Hindlimb muscle (tissue), 1 donor: ENCODE measurements at places on chromosomes 6 and 20.
A peak's percentile ranks its signal among the peaks of the same experiment; 100 is the strongest.

- no peak for DNase-seq
These were observed 41.4 kb downstream of the HLA-F start for GRCh38 chr6:29764422-29765196.

GRCh38 chr6:39320363-39320984 is 2.0 kb downstream of the KCNK16 start:
- DNase-seq, result no peak

DNA sequence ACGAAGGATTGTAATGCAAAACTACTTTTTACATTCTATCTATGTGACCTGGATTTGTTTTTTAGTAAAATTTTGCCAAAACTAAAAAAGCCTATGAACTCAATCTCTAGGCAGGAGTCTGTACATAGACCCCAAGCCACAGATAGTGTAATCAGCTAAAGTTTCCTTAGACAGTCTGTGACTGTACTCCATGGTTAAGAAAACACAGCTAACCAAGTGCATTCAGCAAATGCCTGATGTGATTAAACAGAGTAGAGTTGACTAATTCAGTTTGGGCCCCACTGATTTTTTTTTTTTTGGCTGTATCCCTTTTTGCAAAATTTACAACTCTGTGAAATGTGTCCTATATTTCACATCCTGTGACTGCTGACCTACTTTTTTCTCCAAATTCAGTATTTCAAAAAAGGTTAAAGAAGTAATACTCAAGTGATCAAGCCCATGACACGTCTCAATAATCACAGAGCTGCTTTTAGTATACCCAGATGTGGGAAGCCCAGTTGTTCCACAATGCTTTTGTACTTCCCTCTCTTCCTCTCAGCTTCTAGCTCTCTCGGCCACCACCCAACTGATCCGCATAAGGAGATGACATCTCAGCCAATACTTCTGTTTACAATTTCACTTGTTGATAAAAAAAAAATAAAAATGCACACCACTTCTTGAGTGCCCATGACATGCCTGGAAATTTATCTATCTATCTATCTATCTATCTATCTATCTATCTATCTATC is 108.8 kb upstream of the TBX18 start:
- no peak for DNase-seq

- DNase-seq, result no peak
These were observed 2.0 kb upstream of the GRM1 start for GRCh38 chr6:146026873-146027272.

GRCh38 chr6:49543087-49543858 is 7.2 kb upstream of the C6orf141 start:
- no peak for DNase-seq

- no peak for DNase-seq
These were observed 43.2 kb upstream of the SRF start for GRCh38 chr6:43127877-43128276.

GRCh38 chr6:131923356-131923755 is 27.8 kb downstream of the CCN2 start:
- DNase-seq, result no peak

DNA sequence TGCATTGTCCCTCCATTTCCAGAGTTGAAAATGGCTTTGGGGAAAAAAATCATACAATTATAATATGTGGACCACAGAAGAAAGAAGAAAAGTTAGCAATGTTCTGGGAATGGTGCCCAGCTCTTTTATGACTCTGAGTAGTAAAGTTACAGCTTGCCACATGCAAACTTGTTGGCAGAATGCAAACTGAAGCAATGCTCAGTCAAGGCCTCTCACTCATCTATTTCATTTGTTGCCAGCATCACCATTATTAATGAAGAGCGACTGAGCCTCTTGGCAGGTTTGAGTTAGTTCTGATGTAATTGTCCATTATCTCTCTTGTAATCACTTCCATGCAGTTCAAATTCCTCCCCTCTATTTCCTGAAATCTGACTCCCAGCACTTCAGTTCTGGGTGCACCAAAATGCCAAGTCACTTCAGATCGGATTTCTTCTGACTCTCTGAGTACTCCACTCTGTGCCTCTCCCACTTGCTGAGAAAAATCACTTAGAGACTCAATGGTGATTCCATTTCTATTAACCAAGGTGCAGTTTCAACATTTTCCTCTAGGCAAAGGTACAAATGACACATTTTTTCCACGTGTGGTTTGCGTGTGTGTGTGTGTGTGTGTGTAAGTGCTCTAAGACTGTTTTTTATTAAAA is 154.4 kb upstream of the STMND1 start:
- DNase-seq, result peak; percentile 86

DNA sequence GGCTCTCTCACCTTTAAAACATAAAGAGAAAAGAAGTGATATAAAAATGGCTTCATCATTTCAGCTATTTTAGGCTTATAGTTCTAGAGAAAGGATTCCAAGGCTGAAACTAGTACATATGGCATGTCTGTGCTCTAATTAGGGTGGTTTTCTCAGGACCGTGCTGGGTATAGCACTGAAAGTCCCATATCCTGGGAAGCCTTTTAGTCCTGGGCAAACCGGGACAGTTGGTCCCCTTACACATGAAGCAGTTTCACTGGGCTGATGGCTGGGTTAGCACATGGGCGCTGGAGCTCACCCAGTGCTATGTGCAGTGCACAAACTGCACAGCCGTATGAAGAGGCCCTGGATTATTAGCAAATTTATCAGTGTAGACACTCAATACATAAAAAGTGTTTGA is 110.5 kb downstream of the SGK1 start:
- no peak for DNase-seq

DNA sequence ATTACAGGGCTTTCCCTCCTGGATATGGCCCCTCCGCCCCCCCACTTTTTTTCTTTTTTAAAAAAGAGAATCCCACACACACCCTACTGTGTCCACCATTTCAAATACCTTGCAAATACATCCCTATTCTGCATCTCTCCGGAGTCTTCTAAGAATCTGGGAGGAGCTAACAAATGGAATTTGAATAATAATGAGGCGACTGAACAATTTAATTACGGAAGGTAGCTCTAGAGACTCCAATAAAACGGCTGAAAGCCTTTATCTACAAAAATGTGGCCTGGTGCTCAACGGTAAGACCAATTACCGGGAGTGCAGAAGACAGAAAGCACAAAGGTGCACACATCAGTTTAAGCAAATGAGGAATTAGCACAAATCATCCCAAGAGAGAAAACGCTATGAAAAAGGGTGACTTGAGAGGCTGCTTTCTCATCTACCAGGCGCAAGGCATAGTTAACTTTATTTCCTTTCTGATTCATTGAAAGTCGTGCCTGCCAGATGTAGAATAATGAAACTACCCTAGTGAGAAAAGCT is 1.8 kb downstream of the RRAGD start:
- no peak for DNase-seq

GRCh38 chr6:107293350-107293749 is 166.0 kb downstream of the PDSS2 start:
- DNase-seq, result no peak

GRCh38 chr20:5996765-5997164 is 46.3 kb downstream of the MCM8 start:
- no peak for DNase-seq

GRCh38 chr6:3575166-3575565 is 118.3 kb upstream of the SLC22A23 start:
- no peak for DNase-seq

- no peak for DNase-seq
These were observed 267.1 kb downstream of the TENT5A start for GRCh38 chr6:81485395-81485794.

GRCh38 chr6:166952121-166952520 is 4.2 kb downstream of the RNASET2 start:
- DNase-seq, result no peak

DNA sequence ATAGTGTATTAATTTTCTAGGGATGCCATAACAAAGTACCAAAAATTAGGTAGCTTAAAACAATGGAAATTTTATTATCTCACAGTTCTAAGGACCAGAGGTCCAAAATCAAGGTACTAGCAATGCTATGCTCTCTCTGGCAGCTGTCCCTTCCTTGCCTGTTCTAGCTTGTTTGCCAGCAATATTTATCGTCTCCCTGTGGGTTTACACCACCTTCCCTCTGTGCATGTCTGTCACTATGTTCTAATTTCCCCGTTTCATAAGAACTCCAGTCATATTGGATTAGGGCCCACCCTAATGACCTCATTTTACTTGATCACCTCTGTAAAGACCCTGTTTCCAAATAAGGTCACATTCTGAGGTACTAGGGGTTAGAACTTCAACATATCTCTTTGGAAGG is 217.2 kb downstream of the IBTK start:
- DNase-seq, result no peak

DNA sequence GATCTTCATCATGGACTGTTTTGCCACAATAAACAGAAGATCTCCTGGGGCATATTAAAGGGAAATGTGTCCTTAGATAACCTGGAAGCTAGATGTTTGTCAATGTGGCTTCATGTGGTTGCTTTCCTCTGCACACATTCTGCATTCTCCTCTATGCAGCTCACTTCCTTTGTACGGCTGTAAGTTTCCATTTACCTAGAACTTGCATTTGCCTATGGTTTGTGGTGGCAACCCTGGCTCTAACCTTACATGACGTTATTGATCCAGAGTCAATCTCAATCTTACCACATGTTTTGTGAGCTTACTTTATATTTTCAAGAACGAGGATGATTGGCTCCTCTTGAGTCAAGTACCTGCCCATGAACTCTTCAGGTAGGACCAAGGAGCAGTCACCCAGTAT is 863.1 kb downstream of the MAFB start:
- DNase-seq, result no peak

- no peak for DNase-seq
These were observed 65.6 kb downstream of the STMND1 start for GRCh38 chr6:17167327-17167979.

- DNase-seq, result no peak
These were observed 284.3 kb upstream of the FERMT1 start for GRCh38 chr20:6407163-6407562.

GRCh38 chr6:83092756-83093399 is 25.4 kb downstream of the DOP1A start:
- DNase-seq, result no peak

DNA sequence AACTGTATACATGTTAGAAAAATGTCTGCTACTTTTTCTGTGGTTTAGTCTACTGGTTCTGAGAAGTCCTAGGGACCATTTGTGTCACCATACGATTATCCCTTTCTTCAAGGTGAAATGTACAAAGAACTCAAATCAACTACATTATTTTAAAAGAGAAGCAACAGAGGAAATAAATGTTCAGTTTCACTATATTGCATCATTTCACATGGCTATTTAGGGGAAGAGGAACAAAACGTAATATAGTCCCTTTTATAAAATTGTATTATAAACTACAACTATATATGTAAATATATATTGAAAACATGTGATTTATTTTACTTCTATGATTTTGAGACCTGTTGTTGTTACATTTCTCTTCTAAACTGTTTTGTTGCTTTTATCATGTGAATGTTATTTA is 1308.0 kb downstream of the EPHA7 start:
- DNase-seq, result no peak

DNA sequence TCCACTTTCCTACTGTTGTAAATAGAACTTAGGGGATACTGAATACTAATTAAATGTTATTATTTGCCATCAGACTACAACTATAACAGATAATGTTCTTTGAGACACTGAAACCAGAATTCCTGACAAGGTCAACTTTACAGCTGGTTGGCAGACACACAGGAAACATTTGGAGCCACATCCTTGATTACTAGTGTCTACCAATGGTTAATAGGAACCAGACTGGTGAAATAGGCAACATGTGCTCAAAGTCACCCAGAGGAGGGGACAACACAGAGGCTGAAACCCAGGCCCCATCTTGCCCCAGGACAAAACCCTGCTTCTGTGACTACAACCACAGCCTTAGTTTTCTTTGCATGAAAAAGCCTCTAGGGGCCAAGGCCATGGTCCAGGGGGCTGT is 47.8 kb upstream of the NT5E start:
- no peak for DNase-seq

DNA sequence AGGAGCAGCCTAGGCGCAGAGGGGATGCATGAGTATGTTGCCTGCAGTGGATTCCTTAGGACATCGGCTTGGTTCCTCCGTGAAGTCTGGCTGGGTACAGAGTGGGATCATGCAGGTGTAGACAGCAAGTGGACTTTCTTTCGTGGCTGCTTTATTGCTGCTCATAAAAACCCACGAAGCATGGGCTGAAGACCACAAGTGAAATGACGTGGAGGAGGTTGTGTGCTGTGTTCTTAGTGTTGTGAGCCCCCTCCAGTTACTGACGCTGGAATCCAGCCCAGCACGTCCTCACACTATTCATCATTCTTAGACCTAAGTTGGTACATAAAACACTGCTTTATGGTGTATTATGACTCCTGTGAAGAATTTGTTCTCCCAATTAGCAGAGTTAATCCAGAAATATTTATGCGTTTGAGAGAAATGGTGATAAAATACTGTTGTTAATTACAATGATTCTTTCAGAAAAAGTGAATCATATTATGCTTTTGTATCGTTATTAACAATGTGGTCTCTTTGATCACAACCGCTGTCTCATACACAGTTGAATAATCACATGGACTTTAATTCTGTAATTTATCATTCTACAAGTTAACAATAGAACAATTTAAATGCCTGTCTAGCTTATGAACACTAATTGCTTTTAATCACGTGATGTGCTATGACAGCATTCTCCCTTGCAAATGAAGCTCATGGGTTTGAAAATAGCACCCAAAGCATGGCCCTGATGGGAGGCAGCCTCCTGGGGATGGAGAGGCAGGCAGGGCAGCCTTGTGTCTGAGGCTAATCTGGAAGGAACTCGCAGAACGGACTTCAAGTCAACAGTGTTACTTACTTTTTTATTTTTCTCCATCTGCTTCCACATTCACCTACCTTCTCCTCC is 233.9 kb upstream of the SYNDIG1 start:
- no peak for DNase-seq

DNA sequence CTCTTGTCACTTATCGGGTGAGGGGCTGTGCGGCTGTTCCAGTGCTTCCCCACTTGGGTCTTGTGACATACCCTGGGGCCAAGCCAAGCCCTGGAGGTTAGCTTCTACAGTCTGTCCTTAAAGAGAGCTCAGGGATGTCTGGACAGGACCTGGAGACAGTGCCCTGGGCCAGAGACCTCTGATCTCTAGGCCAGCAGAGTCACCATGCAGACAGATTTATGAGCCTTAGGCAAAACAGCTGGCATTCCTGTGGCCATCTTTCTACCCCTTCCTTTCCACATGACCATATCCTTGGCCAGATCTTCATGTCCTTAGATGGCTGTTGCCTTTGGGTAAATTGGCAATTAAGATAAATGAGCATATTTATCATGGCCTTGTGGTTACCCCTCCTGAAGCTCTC is 678.6 kb downstream of the MAFB start:
- no peak for DNase-seq

DNA sequence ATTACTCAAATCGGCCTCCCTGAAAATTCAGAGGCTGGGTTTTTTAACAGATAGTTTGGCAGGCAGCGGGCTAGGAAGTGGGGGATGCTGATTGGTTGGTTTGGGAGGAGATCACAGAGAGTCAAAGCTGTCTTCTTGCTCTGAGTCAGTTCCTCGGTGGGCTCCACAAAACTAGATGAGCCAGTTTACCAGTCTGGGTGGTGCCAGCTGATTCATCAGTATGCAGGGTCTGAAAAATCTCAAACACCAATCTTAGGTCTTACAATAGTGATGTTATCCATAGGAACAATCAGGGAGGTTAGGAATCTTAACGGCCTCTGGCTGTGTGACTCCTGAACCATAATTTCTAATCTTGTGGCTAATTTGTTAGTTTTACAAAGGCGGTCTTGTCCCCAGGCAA is 190.7 kb downstream of the C6orf118 start:
- no peak for DNase-seq
